ENCODE measurements at places on chromosomes 7 and 10.

DNA sequence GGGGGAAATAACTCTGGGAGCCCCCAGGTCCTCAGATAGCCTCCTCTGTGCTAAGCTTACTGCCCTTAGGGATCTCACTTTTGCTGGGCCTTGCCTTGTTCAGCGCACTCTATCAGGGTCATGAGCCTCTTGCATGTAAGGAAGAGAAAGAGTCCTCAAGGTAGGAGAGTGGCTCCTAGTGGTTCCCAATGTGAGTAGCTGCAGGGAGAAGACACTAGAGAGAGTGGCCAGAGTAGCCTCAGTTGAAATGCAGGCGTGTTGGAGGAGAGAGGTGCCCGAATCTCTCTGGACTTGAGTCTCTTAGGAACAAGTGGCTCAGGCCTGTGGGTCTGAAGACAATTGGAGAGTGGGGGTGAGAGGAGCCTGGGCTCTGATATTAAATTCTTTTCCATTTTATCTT lies 94.3 kb upstream of the SORCS3 start:
- no peak for DNase-seq

- no peak for DNase-seq
Measured at GRCh38 chr10:109838592-109839244, 84.6 kb downstream of the XPNPEP1 start.

DNA sequence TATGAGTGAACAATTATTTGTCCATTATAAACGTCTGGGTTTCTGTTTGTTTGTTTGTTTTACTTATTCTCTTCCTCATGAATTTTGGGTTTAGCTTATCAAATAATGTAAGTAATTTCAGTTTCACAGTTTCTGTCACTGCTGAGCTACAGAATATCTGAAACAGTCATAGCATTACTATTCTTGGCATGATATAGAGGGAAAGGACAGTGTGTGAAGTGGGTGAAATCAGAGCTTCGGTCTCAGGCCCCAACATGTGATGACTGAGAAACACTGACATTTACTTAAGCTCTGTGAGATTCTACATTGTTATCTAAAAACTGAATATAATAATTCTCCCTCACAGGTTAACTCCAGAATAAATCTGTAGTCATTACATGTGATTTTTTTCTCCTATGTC lies 8.8 kb upstream of the OR6V1 start:
- no peak for DNase-seq

DNA sequence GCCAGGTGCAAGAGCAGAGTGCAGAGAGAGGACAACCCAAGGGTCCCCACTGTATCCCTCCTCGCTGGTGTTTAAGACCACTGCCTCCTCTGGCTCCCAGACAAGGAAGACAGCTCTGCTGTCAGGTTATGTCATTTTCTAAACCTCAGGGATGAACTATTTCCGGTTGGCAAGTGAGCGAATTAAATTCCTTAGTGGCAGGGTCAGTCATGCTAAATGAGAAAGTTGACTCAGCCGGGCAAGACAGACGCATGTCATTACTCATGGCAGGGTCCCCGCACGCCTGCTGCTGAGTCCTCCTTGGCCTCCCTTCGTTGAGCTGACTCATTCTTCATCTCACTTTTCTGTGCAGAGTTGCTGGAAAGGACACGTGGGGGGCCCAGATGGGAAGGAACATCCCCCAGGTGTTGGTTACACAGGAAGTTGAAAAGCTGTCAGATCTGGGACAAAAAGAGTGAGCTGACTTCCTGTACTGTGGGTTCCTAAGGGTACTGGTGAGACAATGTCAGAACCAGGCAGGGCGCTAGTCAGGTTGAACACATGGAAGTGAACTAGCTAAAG lies 47.1 kb upstream of the UCN3 start:
- no peak for DNase-seq

GRCh38 chr10:33612551-33612950 lies 278.1 kb upstream of the NRP1 start:
- DNase-seq = no peak

DNA sequence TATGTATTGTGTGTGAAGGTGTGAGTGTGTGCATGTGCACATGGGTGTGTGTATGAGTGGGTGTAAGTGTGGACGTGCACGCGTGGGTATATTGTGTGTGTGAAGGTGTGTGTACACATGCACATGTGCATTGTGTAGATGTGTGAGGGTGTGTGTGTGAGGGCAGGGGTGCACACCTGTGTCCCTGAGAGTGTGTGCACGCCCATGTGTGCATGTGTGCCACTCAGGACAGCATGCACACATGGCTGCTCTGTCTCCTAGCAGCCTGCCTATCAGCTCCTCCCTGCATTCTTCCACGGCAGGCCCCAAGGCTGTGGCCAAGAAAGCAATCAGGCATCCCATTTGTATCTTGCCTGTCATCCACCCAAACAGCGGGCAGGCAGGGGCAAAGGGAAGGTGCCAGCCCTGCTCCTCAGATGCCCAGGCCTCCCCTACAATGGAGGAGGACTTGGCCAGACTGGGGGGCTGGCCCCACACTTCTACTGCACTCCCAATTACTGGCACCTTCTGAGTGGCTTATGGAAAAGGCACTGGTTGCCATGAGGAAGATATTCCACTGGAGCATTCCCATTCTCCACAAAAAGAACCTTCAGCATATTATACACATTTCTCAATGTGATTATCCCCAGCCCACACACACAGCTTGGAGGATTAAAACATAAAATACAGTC lies 380.4 kb upstream of the ZMIZ1 start:
- no peak for DNase-seq

- DNase-seq = no peak
Measured at GRCh38 chr7:137587326-137587725, 243.8 kb upstream of the PTN start.

DNA sequence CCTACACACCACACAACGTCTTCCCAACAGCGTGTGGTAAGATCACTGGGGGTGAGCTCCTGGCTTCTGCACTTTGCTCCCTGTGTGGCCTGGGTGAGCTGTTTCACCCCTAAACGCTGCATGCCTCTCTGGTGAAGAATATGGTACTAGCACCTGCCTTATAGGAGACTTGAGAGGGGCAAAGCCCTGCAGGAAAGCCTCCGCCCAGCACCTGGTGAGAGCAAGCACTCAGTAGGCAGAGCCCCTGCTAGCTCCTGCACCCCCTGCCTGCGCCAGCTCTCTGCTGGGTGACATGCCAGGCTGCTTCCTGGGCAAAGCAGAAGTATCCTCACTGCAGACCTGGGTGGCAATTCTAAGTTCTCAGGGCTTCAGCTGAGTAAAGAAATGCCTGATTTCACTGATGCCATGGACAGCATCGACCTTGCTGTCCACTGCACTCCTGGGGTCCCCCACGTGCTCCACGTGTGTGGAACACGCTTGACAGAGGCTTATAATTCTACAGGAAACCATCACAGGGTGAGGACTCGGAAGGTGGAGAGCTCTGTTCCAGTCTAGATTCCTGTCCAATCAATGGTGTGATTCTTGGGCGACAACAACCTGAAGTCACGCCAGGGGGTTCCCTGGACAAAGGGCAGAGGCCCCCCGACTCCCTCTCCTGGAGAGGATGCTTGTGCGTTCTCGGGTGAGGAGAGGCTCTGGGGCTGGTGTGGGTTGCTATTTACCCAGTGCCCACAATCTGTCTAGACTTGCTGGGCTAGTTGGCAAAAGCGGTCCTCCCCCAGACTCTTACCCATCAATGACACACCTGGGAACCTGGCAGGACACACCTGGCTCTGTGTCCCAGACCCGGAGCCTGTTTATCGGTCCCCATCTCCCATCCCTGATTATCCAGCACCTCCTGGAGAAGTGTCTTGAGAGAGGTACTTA lies 5.0 kb upstream of the CALML5 start:
- DNase-seq = no peak

DNA sequence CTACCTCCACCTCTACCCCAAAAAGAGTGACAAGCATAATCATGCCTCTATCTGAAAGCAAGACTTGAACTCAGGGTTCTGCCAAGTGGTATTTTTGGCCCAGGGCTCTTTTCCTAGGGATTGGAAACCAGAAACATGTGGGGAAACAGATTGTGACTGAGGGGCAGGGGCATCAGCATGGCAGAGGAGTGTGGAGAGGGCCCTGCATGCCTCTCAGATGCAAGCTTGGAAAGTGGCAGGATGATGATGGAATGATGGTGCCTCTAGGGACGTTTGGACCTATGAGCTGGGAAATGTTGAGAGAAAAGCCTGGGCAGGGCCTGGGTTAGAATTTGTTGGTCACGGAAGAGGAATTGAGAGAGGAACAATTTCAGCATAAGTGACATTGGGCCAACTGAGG lies 78.4 kb upstream of the LEP start:
- DNase-seq = no peak

DNA sequence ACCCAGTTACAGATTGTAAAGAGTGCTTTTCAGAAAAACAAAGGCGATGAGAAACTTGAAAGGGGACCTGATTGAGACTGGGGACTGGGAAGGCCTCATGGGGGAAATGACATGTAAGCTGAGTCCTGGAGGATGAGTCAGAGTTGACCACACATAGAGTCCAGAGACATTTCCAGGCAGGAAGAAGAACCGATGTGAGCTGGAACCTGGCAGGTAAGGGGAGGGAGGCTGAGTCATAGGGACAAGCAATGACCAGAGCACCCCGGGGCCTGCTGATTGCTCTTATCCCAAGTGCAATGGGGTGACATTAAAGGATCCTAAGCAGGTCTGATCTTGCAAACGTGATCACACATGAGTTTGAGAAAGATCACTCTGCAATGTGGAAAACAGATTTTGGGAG lies 11.7 kb downstream of the TLL2 start:
- no peak for DNase-seq

- DNase-seq = no peak
Measured at GRCh38 chr7:1103009-1103788, 15.3 kb downstream of the GPER1 start.
